ENCODE measurements at places on chromosomes 1 and 21.

DNA sequence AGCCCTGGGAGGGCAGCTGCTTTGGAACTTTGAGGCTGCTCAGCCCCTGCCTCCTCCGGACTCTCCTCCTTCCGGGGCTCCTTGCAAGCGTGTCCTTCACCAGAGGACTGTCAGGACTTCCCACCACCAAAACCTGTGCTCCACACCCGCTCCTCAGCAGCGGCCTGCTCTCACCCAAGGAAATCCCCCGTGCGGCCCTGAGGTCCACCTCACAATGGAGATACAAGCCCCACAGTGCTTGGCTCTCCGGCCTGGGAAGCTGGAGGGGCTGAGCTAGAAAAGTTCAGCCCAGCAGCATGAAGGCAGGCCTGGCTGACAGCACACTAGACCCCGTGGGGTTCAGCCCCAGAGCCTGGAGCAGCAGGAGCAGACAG, 33.6 kb downstream of the PGBD5 start:
- DNase-seq: no peak

- no peak for DNase-seq
These were observed 79.9 kb downstream of the DMRTA2 start for GRCh38 chr1:50343323-50343722.

- DNase-seq: no peak
These were observed 333.8 kb downstream of the NEGR1 start for GRCh38 chr1:71948561-71948960.

DNA sequence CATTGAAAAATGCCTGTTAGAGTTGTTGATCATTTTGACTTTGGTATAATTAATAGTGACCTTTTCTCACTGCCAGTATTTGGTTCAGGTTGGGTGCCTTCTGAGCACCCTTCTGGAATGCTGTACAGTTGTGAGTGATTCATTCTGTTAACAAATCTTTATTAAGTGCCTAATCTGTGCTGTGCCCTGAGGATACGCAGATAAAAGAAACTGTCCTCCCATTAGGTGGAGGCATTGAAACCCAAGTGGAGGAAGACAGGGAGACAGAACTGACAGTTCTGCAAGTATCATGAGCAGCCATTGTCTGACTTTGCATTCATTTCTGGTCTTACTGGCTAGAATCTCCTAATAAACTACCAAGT, 76.1 kb upstream of the ZNF326 start:
- DNase-seq: no peak

GRCh38 chr21:43376478-43376882, 50.5 kb downstream of the SIK1 start:
- DNase-seq: no peak

GRCh38 chr1:57411262-57411661, 12.6 kb downstream of the DAB1 start:
- no peak for DNase-seq

DNA sequence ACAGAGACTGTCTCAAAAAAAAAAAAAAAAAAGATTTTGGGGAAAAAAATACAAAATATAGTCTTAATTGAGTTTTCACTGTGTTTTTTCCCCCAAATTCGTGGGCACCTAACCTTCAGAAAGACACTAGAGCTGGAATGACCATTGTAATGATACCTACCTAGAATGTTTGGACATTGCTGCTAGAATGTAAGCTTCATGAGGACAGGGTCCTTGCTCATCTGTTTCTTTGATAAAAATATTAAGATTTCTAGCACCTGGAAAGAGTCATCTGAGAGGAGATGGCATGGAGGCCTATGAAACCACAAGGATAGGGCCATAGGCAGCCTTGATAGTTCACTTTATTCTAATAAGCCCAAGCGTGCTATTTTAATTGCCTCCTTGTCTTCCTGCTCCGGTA, 6.5 kb downstream of the LRRC8D start:
- no peak for DNase-seq

DNA sequence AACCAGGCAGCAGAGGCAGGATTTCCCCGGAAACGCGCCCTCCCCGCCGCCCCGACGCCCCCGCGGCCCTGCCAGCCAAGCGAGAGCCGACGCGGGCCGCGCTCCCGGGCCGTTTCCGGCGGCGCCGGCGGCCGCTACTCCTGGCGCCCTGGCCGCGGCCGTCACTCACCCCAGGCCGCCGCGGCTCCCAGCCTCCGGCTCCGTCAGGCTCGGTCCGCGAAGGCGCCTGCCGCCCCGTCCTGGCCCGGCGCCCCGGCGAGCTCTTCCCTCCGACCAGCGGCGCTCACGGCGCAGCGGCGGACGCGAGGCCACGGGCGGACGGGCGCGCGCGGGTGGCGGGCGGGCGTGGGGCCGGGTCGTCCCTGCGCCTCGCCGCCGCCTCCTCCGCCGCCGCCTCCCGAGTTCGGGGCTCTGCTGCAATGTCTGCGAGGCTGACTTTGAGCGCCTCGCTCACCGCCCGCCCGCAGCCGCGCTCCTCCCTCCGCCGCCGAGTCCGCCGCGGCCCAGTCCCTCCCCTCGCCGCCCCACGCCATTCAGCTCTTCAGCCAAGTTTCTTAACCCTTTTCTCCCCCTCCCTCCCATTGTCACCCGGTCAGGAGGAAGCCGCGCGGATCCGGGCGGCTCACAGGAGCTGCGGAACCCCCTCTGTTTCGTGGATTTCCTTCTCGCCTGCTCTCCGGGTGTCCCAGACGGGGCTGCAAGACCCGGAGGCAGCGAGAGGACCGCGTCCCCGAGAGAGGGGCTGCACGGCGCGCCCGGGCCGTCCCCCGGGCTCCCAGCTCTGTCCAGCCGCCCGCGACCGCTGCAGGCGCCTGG, at the start of gene NRIP1:
Gene NRIP1, minus strand, starts transcription at position 425 of the 816 bp plus-strand sequence. CDS start 96,808 bp downstream, outside the sequence.
- peak; percentile 26 for DNase-seq

DNA sequence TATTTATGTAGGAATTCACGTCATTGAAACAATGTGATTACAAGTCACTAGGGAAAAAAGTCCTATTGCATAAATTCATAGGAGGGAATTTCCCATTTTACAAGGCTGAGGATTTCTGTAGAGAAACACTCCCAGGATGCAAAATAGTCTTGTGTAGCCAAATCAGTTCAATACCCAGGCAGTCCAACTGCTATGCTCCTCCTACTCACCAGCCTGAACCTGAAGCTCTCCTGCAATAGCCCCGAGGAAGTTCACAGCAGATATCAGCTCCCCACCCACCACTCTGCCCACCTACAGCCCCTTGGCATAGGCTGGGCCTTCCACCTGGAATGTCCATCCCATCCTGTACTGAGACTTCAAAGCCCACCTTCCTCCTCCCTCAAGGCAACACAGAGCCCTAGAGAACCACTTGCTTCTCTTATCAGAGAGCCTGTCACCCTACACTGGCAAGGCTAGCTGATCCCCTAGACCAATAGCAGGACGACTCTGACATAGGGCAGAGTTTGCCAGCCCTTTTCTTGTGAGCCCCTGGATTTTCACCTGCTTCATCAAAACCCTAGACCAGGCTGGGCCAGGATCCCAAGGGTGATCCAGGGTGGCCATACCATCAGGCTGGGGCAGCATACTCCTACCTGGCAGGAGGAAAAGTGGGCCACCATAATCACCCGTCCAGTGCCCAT, 1.5 kb downstream of the LSS start:
- no peak for DNase-seq

GRCh38 chr1:114702737-114703136, 7.4 kb upstream of the AMPD1 start:
- DNase-seq: no peak

- no peak for DNase-seq
These were observed at the start of gene PRKCZ for GRCh38 chr1:2049718-2050431. Gene PRKCZ, plus strand, starts transcription at chr1:2050411. Its CDS starts 220 bp downstream, at chr1:2050631.

DNA sequence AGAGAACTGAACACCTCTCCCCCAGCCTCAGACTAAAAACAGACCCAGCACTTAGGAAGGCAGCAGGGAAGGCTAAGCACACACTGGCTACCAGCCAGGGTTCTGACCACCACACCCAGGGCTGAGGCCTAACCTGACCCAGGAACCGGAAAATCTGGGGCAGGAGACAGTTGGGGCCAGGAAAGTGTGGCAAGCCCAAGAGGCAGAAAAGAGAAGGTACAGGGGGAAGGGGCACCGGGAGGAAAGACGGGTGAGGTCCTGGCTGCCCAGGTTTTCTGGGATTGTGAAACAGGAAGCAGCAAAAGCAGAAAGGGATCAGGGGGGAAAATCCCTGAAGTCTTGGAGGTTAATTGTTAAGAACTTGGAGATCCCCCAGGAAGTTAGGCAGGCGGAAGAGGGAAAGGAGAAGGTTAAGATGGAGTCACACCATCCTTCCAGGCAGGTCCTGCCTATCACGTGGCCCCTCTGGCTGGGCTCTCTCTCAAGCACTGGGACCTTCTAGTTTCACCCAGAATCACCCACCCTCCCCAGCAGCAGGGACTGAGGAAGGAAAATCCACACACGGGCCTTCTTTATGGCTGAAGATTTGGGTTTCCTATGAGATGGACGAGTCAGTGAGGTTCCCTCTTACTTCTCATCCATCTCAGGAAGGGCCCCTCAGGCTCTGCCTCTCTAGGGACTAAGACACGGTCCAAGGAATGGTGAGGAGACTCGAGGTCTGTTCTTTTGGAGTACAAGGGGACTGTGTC, 2.6 kb downstream of the HDGF start:
- DNase-seq: peak; percentile 29

DNA sequence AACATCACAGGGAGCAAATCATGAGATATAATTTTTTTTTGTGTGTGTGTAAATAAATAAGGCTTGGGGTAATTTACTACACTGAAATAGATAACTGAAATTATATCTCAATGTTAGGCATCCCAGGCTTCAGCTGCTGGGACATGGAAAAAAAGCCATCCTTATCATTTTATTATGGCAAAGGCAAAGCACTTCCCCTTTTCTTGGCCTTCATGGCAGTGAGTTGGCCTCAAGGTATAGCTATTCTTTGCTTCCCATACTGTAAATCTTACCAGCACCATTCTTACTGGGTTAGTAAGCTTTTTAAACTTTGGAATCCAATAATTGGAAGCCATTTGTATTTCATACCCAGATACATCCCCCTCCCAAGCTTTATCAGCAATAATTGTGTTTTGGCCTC, 29.0 kb downstream of the RBM11 start:
- DNase-seq: no peak

- no peak for DNase-seq
These were observed 14.4 kb downstream of the PPFIA4 start for GRCh38 chr1:203040513-203041275.

DNA sequence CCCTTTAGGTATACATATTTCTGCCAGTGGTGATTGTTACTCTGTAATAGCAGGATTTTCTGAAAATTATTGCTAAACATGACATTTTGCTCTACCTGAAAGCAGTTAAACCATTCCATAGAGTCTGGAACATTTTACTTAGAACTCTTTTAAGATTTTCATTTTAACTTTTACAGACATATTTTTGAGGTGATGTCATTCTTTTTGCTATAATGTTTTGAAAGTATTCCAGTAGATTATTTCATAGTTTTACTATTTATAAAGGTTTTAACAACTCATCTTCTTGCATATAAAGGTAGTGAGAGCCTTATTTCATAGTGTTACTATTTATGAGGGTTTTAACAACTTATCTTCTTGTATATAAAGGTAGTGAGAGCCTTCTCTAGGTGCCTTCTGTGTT, 42.9 kb downstream of the PTBP2 start:
- DNase-seq: no peak

- DNase-seq: no peak
These were observed 456.0 kb upstream of the PKN2 start for GRCh38 chr1:88228114-88228513.

DNA sequence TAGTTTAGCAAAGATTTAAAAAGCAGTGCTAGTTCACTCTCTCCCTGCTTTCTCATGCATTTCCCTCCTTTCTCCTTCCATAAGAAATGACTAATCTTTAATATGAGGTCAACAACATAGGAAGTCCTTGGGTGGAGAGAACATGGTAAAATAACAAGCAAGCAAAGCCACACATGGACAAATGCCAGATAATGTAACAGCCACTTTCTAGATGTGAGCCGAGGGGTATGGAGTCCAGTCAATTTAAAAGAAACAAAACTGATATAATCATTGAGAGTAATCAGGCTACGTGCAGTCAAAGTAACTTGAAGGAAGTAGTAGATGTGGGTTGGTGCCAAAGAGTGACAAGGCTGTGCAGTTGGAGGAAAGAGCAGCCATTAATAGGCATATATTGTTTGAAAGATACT, 69.6 kb downstream of the DUSP10 start:
- no peak for DNase-seq

- no peak for DNase-seq
These were observed 39.0 kb downstream of the COQ8A start for GRCh38 chr1:226979115-226979516.

GRCh38 chr1:169682071-169682470, 29.3 kb downstream of the SELL start:
- DNase-seq: no peak

DNA sequence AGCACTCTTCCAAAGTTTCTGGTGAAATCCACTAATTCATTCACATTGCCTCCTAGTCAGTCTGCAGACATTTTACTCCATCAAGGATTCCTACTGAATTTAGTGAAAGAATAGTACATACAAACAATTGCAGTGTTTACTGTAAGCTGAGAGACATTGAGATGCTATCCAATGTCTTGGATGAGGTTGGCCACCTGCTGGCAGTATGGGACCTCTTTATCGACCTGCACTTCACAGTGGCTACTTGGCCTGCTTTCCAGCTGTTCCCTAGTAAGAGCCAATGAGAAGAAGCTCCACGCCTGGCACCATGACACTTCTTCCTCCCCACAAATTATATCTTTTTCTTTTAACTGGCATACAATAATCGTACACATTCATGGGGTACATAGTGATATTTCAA, 51.5 kb upstream of the LRIF1 start:
- no peak for DNase-seq

- no peak for DNase-seq
These were observed 11.6 kb upstream of the OR2G2 start for GRCh38 chr1:247576514-247576913.

- no peak for DNase-seq
These were observed 99.1 kb upstream of the CAMK1G start for GRCh38 chr1:209484429-209484828.

DNA sequence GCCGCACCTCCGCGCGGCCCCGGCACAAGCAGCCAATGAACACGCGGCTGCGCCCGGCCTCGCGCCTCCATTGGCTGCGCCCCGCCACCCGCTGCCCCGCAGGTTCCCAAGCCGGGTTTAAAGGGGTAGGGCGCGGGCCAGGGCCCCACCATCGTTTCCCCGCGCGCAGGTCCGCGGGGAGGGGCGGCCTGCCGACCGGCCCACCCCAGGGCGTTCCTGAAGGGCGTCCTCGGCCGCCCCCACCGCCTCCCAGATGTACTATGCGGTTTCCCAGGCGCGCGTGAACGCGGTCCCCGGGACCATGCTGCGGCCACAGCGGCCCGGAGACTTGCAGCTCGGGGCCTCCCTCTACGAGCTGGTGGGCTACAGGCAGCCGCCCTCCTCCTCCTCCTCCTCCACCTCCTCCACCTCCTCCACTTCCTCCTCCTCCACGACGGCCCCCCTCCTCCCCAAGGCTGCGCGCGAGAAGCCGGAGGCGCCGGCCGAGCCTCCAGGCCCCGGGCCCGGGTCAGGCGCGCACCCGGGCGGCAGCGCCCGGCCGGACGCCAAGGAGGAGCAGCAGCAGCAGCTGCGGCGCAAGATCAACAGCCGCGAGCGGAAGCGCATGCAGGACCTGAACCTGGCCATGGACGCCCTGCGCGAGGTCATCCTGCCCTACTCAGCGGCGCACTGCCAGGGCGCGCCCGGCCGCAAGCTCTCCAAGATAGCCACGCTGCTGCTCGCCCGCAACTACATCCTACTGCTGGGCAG, at the start of gene OLIG1:
Gene OLIG1, plus strand, starts transcription at position 148 of the 750 bp plus-strand sequence. Its CDS starts 106 bp downstream, at position 254.
- DNase-seq: peak; percentile 68

All from nucleus accumbens (tissue), 56 donors.